ENCODE measurements at places on chromosomes 1 and 21. TPM values are rescaled to one million over a fixed set of nuclear protein-coding genes. Genes with fewer than 3 reads are reported as not detected.

CFAP107 gene
- total RNA-seq, result not detected

DNA sequence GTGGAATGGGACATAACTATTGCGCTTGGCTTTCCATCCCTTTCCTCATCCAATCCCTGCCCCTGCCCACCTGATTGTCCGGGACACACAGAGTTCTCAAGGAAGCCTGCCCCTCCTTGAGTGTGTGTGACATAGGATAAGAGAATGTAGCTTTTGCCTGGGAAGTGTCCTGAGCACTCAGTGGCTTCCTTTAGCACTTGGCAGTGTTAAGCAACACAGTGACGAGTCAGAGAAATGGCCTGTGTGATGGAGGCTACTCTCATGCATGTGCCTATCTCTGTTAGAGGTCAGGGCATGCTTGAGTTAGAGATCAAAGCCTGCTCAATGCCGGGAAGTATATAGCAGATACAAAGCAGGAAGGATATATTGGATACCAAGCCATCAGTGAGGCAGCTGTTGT lies 289.5 kb downstream of the SIPA1L2 start:
- no peak for DNase-seq

ANXA9 gene
- total RNA-seq, result 3.6 TPM

GRCh38 chr1:6906783-6907182 lies 121.5 kb downstream of the CAMTA1 start:
- no peak for DNase-seq

DNA sequence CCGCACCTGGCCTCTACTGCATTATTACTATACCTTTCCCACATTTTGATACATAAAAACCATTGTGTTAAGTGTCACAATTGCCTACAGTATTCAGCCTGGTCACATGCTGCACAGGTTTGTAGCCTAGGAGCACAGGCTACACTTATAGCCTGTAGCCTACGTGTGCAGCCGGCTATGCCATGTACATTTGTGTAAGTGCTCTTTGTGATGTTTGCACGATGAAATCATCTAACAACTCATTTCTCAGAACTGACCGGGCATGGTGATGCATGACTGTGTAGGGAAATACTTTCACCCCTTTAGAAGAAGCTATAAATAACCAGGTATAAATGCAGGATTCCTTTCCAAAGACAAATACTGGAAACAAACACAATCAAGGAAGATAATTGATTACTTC lies 12.1 kb downstream of the ERG start:
- no peak for DNase-seq

- no peak for DNase-seq
These were observed 548 bp downstream of the KCNN3 start for GRCh38 chr1:154869351-154870114.

- DNase-seq, result no peak
These were observed 6.4 kb downstream of the PTAFR start for GRCh38 chr1:28170001-28170596.

LIN9 gene
- 1.9 TPM for total RNA-seq

ZBTB7B gene
- 53.4 TPM for total RNA-seq

NCMAP gene
- total RNA-seq, result 0.16 TPM

- no peak for DNase-seq
These were observed 18.9 kb upstream of the SELENON start for GRCh38 chr1:25781130-25781433.

GRCh38 chr1:41672173-41672572 lies 187.7 kb upstream of the EDN2 start:
- peak; percentile 77 for DNase-seq

DNA sequence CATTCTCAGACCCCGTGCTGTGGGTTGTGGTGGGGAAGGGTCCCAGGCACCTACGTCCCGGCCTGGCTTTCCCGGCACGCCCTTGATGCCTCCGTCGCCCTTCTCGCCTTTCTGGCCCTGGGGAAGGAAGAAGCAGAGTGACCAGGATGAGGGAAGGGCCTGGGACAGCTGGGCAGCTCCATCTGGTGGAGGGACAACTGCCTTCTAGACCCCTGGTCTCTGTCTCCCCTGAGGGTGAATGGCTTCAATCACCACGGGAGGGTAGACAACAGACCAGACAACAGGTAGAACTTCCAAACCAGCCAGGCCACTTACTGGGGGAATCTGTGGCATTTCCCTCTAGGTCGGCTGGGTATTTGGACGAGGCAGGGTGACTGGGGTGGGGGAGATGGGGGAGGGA lies 11.9 kb downstream of the COL16A1 start:
- no peak for DNase-seq

DNA sequence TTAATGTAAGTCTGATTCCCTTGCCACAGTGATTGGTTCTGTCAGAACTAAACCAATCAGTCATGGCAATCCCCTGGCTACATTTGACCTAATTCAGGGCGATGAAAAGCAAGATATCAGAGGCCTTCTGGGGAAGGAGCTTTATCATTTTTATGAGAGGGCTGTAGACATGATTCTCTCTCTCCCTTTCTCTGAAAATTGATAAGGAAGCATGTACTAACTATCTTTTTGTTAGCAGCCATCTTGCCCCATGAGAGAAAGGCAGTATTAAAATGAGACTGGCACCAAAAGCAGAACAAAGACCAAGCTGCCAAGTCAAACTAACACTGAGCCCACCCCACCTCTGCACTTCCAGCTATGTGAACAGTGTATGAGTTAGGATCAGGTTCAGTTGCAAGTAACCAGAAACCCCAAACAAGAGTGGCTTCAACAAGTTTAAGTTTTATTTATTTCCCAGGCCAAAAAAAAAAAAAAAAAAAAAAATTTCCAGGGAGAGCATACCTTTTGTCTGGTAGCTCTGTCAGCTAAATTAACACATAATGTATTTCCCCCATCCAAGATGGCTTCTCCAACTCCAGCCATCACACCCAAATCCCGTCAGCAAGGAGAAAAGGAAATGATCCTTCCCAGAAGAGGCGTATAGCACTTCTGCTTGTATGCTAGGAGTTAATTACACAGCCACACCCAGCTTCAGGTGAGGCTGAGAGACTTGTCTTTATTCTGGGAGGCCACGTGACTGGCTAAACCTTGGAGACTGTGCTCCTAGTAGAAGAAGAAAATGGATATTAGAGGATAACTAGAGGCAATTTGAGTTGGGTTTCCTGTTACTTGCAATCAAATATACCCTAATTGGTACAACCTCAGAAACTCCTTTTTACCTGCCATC lies 105.8 kb upstream of the RALGPS2 start:
- DNase-seq, result no peak

MFAP2 gene
- total RNA-seq, result 40.2 TPM

MIER1 gene
- total RNA-seq, result 51.1 TPM

C1orf141 gene
- not detected for total RNA-seq

- DNase-seq, result no peak
These were observed 43.8 kb downstream of the DENND1B start for GRCh38 chr1:197731449-197731848.

TIAM1 gene
- 11.8 TPM for total RNA-seq

DNA sequence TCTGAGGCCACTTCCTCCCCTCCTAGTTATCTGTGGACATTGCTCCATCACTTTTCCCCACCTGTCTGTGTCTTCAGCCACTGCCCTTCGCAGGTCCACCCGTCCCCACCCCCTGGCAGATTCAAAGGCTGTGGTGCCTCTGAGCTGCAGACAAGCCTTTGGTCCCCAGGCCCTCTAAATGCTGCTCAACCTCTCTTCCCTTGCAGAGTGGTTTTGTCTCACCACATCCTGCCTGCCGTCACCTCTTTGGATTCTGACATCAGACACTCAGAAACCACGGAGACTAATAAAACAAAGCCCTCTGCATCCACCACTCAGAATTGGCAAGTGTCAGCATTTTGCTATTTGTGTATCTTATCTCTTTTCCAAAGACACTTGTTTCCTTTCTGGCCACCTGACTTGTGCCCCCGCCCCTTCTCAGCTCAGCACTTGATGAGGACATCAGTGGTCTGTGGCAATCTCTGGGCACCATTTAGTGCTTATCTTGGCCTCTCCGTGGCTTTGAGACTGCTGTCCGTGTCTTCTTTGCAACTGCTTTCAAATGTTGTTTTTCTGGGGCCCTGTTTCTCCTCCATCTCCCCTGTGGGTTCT lies 7.7 kb downstream of the CNIH3 start:
- DNase-seq, result no peak

LYPD8 gene
- total RNA-seq, result not detected
